Activated CD4-positive, alpha-beta T cell treated with anti-CD3 and anti-CD28 coated beads for 4 hours (primary cell): ENCODE measurements at places on chromosomes 4 and X.

- no peak for DNase-seq
These were observed 206.7 kb downstream of the MGST2 start for GRCh38 chr4:139872274-139872673.

DNA sequence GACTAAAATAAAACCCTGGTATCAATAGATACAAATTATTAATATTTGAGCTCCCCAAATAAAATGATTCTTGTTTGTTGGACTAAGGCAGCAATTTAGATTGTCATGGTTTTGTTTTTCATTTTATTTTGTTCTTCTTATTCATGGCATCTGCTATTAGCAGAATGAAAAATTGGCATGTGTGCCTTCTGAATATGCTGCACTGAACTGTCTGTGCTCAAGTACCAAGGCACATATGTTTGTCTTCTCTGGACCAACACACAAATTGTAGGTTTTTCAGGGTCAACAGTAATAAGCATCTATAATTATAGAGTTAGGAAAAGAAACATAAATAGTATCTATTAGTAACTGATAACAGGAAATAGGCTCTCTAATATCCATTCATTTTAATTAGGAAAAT lies 121.1 kb downstream of the BANK1 start:
- DNase-seq: no peak

DNA sequence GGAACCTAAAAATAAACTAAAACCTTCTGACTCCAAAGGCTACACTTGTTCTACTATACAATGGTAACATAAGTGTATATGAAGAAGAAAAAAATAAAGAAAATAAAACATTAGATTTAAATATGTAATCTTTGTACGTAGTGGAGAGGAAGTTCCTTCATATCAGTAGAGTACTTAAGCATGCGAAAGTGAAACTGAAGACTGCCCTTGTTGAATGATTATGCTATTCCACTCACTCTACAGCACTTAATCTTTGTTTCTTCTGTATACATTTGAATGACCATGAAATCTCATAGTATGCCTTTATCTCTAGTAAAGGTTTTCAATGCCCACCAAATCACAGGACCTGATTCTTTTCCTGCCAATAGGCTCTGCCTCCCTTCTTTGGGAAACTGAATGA lies 78.9 kb downstream of the NDST3 start:
- no peak for DNase-seq

GRCh38 chrX:133265331-133265730 lies 47.2 kb upstream of the TFDP3 start:
- DNase-seq: no peak

GRCh38 chrX:8242431-8243020 lies 71.5 kb upstream of the VCX2 start:
- no peak for DNase-seq

GRCh38 chrX:149498767-149499166 lies 6.3 kb downstream of the IDS start:
- DNase-seq: no peak

- no peak for DNase-seq
These were observed 128.8 kb downstream of the ASMT start for GRCh38 chrX:1743663-1744062.

DNA sequence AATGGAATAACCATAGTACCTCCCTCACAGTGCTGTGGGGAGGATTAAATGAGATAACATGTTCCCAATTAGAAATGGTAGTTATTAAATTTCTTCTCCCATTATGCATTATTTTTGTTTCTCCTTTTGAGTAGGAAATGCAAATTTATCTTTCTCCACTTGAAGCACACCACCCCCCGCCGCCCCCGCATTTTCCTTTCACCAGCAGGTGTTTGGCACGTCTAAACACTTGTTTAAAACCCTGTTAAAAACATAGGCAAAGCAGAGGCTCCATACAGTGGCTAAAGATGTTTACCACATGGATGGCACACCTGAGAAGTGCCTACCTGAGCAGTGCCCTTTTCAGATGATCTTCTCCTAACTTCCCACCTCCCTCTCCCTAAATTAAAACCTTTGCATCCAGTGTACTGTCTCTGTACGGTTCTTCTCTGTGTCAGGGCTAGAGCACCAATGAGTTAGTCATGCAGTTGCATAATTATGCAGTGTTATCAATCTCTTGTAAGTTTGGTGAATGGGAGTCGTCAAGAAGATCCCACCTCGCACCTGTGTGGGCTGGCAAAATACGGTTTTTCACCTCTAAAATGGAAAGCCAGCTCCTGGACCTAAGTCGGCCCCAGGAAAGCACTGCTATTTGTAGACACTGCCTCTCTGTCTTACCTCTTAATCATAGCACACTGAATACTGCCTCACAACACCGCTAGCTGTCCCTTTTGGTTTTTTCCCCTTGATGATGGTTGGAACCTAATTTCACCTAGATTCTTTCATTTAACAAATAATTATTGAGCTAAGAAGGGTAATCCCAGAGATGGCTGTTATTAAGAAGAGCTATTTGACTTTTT lies 122.0 kb downstream of the CT47B1 start:
- DNase-seq: peak; percentile 25

DNA sequence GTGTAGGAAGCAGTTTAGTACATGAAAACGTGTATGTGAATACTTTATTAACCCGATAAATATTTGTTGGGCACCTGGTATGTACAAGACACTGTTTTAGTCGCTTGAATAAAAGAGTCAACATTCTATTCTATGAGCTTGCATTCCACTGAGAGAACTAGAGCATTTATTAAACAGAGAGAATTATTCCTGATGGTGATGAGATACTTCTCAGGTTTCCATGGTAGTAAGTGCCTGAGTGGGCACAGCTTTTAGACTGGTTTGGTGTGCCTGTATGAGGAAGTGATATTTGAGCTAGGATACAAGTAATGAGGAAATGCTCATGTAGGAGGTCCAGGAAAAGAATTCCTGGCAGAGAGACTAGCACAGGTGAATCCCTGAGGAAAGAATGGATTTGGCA lies 94.2 kb downstream of the ATP10D start:
- no peak for DNase-seq

DNA sequence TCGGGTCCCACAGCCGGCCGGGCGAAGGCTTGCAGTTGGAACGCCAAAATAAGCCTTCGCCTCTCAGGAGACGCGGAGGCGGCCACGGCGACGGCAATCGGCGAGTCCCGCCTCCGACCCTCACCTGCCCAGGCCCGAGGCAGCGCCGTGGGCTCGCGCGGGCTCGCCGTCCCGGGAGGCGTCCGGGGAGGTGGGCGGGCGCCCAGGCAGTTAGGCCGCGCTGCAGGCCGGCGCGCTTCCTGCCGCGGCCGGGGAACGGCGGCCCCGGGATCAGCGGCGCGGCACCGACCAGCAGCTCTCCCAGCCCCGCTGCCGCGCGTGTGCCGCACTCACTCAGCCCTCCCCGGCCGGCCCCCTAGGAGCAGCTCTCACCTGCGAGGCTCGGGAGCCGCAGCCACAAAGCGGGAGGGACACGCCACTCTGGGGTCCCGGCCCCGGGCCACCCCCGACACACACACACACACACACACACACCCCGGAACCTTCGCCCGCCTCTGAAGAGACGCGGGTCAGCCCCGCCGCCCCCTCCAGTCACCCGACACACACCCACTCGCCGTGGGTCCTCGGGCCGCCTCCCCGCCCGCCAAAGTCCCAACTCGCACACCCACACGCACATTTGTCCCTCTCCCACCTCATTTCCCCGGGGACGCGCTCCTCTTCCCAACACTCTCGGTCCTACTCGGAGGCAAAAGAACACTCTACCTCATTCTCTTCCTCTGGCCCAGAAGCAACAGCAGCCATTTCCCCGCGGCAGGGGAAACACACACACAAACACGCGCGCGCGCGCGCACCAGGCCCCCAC lies at the start of gene CNOT6L:
TSS of gene CNOT6L (minus strand) at position 767 of the 802 bp plus-strand sequence. CDS start at position 707, 60 bp downstream.
- peak; percentile 25 for DNase-seq

DNA sequence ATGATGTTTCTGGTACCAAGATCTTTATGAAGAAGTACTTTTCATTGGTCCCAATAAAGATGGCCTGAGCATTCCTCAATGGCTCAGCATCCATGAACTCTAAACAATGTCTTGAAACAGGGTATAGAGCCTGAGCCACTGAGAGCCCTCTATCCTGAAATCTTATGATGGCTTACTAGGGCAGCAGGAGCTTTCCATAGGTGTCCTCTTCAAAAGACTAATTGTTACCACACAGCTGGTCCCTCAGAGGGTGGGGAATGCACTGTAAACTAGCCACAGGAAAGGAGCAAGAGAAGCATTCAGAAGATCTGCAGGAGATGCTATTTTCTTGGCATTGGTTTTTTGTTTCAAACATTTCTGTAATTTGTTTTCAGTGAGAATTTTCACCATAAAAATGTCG lies 5.6 kb upstream of the BANK1 start:
- no peak for DNase-seq

DNA sequence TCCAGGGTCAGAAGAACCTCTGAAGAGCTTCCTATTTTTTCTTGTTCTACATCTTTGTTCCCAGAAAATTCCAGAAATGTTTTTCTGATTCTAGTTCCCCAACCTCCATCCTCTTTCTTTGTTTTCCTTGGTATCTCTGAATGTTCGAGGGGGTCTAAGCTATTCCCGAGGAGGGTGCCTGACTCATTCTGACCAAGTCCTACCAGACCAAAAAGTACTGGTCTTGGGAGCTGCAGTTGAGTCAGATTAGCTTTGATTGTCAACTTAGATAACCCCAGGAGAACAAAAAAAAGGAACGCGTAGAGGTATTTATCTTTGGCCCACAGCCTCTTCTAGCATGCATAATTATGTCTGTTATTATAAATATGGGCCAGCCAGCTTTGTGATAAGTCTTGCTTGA lies 12.1 kb upstream of the TENM3 start:
- DNase-seq: no peak

DNA sequence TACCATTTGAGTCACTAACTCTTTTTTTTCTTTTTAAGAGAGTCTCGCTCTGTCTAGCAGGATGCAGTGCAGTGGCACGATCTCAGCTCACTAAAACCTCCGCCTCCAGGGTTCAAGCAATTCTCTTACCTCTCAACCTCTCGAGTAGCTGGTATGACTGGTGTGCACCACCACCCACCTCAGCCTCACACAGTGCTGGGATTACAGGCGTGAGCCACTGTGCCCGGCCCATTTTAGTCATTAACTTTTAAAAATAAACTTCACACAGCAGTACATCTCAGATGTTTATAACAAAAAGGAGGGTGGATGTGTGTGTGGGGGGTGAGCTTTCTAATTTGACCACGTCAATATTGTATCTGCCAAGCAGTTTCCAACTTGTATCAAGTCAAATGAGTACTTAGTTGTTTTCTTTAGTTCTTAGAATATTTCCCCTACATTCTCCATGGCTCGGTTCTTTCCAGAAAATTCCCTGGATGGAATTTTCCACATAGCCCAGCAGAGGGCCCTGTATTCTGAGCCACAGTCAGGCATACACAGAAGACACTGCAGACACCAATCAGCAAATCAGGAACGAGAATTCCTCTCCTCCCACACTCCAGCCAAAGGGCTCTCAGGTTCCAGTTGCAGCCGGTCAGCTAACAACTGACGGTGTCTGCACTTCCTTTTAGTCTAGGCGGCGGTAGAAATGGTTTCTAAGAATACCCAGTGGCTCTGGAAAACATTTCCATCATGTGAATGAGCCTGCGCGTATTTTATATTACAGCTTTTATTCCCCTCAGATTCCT lies 20.1 kb upstream of the ARAF start:
- DNase-seq: no peak

- DNase-seq: no peak
These were observed 174.0 kb downstream of the NPFFR2 start for GRCh38 chr4:72205831-72206230.

GRCh38 chr4:138961664-138962063 lies 53.9 kb upstream of the NOCT start:
- DNase-seq: no peak
